ENCODE measurements at places on chromosomes 3 and 15.

DNA sequence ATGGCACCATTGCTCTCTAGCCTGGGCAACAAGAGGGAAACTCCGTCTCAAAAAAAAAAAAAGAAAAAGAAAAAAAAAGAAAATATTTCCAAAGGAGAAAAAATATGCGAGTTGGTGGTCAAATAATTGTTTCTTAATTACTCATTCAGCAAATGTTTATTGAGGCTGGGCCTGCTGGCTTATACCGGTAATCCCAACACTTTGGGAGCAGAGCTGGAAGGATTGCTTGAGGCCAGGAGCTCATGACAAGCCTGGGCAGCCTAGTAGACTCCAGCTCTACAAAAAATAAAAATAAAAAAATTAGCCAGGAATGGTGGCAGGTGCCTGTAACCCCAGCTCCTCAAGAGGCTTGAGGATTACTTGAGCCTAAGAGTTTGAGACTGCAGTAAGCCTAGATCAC is 4.1 kb downstream of the KNL1 start:
- DNase-seq, result no peak

GRCh38 chr3:63896332-63897030 is 15.7 kb downstream of the SCAANT1 start:
- DNase-seq, result no peak

DNA sequence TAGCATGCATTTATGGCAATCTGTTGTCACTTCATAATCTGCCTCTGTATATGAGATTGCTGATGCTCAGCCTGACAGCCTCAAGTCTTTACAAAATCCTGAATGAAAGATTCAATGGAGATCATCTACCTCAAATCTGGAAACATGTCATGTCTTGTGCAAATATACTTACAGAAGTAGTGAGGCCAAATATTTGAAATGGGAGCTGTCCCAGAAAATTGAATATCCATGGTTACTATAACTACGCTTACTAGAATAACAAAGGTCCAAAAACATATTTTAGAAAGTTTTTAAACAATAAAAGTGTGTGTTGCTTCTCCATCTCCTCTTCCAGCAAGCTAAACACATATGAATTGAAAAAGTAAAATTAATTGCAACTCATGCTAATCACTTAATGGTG is 133.2 kb upstream of the DPH6 start:
- DNase-seq, result no peak

GRCh38 chr15:101444807-101445508 is 44.5 kb downstream of the PCSK6 start:
- no peak for DNase-seq

DNA sequence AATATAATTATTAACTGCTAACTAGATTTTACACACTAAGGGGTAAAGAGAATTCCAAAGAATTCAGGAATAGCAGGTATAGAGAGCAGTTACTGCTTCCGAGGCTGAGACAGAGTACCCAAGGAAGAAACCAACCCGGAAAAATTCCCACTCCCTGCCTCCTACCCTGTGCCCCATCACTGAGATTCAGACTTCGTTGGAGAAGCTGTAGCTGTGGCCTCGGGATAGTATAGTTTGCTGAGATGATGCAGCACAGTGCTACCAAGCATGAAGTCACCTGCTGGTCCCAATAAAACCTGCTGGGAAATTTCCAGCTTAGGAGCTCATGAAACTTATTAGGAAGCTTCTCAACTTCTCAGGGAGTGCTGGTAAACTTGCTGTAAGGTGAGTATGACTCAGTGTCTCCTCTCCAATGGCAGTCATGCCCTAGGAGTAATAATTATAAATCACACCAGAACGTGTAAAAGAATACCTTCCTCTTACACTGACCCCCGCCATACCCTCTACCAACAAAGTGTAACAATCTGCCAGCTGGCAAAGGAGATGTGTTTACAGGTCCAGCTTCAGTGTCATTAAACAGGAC is 215.2 kb upstream of the ROBO2 start:
- DNase-seq, result peak; percentile 59

DNA sequence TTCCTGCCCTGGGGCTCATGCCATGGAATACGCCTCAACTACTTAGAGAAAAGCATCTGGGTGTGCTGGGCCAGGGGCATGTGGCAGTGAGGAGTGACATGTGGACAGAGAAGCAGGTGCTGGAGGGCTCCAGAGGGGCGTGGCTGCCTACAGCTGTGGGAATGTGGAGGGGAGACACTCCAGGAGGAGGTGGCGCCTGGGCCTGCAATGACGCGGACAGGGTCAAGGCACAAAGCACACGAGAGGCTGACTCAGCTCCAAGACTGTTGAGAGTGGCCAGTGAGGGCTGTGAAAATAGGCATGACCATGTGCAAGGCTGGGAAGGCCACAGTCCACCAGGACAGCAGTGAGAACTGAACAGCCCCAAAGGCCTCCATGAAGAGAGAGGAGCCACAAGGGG is 48.5 kb downstream of the PTH1R start:
- DNase-seq, result no peak

DNA sequence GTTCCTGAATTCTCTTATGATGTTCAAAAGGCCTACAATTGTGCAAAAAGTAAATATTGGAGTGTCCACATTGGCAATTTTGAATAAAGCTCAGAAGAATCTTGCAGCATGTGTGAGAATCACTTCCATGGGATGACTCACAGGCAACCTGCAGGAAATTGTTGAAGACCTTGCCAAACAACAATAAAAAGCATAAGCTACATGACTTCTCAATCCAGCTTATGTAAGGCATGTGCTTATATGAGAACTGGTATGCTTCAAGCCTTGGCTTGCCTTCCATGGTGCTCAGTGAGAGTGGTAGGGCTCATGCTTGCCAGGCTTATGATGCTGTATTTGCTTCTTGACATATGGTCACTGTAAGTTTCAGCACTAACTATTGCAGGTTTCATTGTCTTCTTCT is 18.4 kb upstream of the BCHE start:
- DNase-seq, result no peak

DNA sequence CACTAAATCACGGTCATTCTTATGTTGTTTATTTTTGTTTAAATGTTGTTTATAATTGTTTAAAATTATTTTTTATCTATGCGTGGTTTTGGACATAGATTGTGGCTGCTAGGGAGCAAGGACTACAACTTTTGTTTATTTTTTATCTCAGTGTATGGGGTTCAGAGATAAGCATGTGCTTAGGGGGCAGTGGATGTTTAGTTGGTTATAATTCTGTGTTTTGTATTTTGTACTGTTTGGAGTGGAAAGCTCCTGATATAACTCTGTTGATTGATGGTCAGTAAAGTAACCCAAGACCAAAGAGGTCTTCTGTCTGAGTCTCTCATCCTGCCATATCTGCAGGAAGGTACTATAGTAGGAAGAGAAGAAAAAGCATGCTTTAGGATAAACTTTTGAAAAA is 36.5 kb upstream of the NPHP3 start:
- no peak for DNase-seq

DNA sequence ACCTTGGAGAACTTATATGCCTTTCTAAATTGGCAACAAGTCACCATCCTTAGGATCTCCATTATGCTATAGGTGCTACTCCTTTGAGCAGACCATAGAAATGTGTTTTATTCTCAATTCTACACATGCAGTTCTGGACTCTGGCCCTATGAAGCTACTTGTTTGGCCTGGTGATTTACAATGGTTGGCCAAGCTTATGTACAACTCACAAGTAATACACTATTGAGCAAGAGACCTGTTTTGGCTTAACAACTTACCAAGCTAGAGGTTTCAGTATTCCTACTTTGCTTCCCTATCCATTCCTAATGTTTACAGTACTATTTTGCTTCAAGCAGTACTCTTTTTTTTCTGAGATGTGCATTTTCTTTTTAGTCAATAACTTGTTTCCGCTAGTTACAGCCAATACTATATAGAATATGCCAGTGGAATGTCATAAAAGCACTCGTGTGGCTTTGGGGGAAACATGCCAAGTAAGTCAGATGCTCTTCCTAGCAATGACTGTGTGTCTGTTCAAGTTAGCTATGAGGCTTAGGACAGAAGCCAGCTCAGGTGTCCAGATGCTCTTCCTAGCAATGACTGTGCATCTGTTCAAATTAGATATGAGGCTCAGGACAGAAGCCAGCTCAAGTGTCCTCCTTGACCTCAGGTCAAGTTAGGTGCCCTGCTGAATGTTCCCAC is 174.9 kb upstream of the SEMA6D start:
- DNase-seq, result no peak

DNA sequence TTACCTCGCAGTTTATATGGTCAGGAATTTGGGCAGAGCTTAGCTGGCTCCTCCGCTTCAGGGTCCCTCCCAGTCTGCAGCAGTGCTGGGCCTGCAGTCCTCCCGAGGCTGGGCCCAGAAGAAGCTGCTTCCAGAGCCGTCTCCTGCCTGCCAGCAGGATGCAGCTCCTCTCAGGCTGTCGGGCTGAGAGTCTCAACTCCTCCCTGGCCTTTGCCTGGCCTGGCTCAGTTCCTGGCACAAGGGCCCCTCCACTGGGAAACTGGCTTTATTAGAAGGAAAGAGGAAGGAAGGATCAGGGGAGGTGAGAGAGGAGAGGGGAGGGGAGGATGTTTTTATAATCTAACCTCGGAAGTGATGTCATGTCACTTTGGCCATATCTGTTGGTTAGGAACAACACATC is 72.8 kb downstream of the GABRG3 start:
- no peak for DNase-seq

DNA sequence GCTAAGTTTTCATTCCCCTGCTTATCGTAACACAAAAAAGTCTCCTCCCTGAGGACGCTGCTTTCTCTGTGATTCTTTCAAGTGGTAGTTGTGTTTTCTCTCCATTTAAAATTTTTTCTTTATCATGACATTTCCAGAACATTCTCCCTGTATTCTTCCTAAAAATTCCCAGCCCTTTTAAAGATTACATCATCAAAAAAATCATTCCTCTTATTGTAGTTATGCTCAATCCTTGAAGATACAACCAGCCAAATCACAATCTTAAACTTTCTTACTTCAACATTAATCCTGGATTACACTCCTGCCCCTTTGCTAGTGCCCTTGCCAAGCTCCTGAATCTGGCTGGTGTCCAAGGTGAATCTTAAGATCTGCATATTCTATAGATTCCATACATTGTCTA is 163.7 kb upstream of the CBLB start:
- DNase-seq, result no peak

DNA sequence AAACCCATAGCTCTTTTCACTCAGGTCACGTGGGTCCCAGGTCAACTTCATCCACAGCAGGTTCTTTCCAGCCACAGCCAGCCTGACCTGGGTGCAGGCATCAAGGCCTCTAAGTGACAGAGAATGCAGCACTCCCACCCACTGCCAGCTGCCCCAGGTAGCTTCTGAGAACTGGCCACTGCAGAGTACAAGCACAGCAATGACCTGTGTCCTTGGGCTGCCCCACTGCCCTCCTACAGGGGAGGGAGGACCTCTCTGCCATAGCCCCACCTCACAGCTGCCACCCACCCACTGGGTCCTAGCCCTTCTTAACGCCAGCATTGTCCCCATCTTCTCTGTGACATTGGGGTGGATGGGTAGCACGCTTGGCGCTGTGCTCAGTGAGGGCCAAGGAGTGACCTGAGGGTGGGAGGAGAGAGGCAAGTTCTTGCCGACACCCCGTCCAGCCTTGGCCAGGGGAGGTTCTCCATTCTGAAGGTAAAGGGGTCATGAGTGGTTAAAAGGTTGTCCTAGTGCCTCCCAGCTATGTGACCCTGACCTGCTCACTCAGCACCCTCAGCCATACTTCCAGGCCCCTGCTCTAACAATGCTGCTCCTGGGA is 12.4 kb downstream of the CISH start:
- no peak for DNase-seq

GRCh38 chr3:49785565-49786356 is 581 bp downstream of the IP6K1 start:
- DNase-seq, result no peak

DNA sequence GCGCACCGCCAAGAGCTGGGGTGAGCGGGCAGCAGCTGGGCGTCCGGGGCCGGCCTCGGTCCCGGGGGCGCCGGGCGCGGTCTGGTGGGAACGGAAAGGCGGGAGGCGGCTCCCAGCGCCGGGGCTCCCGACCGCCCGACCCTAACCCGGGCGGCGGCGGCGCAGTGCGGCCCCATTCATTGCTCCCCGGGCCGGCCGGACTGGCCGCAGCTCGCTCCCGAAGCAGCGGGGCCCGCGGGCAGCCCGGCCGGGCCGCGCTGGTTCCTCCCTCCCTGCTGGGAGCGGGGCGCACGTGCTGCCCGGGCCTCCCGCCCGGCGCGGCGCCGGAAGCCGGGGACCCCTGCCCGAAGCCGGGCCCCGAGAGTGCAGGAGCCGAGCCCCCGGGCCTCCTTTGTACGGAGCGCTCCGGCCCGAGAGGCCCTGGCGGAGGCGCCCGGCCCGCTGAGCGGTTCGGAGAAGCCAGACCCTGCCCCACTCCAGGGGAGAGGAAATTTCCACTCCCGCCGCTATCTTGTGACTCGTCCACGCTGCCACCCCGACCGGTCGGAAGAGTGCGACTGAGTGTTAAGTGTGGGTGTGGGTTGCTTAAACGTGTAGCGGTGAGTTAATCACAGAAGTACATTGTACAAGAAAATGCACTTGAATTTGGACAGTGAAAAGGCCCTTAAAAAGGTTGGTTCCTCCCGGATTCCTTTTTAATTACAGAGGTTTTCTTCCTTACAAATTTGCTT is 613 bp downstream of the ATP1B3 start:
- DNase-seq, result no peak

GRCh38 chr3:72728958-72729467 is 119.2 kb downstream of the SHQ1 start:
- no peak for DNase-seq

DNA sequence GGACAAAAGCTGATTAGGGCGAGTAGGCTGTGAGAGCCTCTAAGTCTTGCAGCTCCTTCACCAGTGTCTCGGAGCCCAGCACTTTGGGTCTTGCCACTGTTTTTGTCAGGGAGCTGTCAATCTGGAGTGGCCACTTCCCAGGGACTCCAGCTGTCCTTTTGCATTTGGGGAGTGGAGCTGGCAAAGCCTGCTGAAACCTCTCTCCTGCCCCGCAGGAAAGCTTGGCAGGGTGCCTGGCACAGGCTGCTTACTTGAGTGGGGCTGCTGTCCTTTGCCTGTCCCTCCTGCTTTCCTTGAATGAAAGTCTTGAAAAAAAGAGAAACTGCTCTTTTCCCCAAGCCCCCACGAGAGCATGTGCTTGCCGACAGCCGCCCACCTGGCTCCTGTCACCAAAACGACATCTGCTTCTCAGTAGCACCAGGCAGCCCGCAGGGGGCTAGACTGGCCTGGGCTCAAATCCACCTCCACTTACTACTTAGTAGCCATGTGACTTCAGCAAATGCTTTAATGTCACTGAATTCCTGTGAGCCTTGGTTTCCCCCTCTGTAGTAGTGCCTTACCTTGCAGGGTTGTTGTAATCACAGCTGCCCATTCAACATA is 13.7 kb downstream of the USP13 start:
- no peak for DNase-seq

DNA sequence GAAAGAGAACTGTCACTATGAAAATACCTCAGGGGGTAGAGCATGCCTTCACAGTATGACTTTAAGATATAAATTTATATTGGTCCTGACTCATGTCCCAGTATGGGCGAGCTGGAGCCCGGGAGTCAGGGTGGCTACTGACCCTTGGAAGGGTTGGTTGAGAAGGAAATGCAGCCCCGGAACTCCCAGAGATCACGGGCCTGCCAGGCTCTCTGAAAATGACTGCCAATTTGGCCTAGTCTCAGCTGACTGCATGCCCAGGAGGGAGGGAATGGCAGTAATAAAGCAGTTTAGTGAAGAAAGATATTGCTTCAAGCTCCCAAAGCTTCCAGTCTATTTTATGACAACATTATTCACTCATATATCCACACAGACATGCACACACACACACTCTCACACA is 299.0 kb downstream of the NR2F2 start:
- DNase-seq, result peak; percentile 18

Measured in LNCaP clone FGC (cell line).